ENCODE measurements at places on chromosomes 5 and 9.

DNA sequence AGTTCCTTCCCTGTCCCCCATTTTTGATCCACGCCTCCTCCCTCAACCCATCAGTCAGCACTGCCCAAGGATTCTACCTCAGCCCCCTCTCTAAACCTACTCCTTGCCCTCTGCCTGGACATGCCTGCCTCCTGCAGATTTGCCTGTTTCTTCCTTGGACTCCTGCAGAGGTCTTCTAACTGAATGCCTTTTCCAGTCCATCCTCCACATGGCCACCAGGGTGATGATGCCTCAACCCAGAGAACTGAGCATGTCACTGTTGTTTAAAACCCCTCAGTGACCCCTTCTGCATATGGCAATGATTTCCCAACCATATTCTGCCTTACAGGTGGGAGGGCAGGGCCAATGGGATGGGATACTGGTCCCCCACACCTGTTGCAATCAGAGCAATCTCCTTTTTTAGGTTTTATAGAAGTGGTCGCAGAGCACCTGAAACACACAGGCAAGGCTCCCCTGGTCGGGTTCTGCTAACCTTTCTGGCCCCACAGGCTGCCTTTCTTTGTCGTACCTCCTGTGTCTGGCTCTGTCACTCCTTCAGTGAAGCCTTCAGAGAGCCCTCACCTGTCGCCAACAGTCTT is 9.3 kb downstream of the PHYKPL start:
- no peak for DNase-seq

DNA sequence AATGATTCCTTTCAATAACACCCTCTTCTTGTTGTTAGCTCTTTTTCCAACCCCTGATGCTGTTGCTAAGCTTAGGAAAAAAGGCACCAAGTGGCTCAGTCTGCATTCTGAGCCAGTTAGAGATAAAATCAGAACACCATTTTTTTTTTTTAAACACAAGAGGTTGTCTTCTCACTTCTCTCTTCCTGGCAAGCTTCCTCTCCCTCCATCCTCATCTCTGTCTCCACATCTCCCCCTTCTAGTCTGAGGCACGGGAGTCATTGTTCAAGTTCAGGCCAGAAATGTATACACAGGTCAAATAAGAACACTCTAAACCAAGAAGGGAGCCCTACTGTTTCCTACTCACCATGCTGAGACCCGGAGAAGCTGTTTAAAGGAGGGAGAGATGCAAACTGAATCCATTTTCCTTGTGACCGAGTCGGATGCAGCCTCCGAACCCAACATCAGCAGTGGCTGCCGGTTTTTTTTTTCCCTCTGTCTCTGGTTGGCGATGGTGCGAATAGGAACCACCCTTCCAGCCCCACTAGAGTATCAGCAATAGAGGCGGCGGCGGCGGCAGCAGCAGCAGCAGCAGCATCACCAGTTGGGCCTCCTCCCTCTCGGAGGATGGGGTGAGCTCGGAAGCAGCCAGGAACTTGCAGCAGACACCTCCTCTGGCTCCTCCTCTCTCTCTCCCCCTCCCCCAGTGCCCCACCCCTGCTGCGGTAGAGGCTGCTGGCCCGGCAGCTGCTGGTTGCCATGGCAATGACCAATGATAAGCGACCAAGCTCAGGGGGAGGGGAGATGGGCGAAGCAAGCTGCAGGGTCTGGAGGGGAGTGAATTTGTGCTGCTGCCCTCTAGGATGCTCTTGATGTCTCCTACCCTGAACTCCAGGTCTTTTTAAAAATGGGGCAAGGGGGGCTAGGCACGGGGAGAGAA is at the start of gene JAKMIP2:
Gene JAKMIP2, minus strand, starts transcription at position 619 of the 919 bp plus-strand sequence. CDS start 110,922 bp downstream, outside the sequence.
- peak; percentile 22 for DNase-seq

- no peak for DNase-seq
These were observed 257.2 kb downstream of the KCTD16 start for GRCh38 chr5:144427866-144428265.

DNA sequence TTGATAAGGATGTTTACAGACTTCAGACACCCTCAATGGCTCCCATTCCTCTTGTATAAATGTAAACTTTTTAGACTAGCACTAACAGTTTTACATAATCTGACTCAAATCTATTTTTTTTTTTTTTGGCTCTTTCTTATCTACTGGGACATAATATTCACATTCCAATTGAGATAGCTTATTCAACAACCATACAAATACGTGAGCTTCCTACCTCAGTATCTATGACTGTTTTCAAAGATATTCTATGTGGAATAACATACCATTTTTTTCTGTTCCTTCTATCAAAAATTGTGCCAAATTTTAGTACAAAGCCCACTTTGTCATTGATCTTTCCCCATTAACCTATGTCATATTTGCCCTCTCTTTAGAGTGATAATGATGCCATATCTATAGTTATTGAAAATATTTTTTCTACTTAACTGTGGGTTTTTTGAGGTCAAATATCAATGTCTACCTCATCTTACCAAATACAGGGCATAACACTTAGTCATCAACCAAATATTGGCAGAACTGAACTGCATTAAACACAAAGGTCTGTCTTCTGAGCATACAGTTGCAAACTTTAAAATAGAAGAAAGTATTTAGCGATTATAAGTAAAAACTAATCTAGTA is 482.6 kb downstream of the PTPRD start:
- no peak for DNase-seq

DNA sequence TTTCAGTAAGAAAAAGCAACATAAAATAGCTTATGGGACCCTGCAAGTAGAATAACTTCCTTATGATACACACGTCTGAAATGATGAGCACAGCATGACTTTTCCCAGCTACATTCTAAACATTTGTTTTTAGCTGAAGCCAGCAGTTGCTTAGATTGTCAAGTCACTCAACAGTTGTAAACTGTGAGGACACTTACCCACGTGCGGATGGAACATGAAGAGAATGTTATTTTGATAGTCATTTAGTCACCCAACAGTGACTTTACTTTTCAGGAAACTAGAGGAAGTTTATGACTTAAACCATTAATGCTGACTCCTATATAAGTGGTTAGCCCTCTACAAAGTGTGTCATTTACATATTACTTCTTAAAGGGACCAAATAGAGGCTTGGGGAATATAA is 3.0 kb downstream of the HACD4 start:
- DNase-seq, result no peak
